ENCODE measurements at places on chromosomes 6 and 20.

DNA sequence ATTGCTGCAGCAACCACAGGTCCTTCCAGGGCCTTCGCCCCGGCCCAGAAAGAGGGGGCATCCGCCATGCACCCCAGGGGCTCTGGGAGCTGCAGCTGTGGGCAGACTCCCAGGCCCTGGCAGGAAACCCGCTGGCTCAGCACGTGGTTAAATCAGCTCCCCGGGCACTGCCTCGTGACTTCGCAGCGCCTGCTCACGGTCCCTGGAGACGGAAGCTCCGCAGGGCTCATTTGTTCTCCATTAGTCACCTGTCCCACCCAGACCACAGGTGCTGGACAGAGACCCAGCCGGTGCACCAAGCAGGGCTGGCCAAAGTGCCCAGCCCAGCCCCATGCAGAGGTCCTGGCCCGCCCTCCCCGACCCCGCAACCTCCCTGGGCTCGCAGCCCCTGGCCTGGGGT, 14.7 kb downstream of the KCNQ2 start:
- DNase-seq, result no peak

DNA sequence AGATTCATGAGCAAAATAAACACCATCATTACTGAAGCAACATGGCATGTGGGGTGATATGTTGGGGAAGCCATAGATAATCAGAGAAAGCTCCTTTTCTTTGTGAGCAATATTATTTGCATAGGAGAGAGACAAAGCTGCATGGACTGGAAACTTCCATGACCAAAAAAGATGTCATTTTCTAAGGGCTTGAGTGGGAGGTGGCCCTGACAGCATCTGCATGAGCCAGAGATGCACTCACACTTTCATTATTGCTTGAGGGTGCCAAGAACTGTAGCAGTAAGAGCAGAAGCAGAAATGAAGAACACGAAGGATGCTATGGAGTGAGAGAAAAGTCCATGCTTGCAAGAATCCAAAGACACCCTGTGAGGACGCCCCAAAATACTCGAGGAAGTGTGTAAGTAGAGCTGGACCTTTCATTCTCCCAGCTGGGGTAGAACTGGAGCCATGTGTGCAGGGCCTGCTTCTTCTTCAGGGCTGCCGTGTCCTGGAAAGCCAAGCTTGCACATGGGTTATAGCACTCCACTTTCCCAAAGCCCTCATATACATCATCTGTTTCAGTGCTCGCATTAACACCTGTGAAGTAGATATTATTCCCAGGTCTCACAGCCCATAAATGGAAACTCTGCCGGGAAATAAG, 851.2 kb downstream of the DHX35 start:
- DNase-seq, result no peak

DNA sequence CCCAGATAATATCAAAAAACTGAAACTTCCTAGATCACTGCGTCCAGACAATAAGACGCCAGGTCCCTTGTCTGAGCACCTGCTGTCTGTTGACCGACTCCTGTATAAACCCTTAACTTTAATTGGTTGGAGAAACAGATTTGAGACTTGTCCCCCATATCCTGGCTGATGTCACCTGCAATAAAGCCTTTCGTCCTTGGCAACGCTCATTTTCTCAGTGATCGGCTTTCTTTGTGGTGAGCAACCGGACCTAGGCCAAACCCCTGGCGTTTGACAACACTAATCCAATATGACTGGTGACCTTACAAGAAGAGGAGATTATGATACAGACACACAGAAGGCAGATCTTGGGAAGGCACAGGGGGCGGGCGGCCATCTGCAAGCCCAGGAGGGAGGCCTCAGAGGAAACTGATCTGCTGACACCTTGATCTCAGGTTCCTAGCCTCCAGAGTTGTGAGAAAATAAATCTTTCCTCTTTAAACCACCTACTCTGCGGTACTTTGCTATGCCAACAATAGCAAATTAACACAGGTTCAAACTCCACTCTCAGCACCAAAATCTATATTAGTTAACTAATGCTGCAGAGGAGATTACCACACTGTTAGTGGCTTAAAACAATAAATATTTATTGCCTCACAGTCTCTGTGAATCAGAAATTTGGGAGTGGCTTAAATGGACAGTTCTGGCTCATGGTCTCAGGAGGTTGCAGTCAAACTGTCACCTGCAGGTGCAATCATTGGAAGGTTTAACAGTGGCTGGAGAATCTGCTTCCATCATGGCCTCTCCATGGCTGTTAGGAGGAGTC, 178.7 kb downstream of the OTOR start:
- DNase-seq, result no peak

DNA sequence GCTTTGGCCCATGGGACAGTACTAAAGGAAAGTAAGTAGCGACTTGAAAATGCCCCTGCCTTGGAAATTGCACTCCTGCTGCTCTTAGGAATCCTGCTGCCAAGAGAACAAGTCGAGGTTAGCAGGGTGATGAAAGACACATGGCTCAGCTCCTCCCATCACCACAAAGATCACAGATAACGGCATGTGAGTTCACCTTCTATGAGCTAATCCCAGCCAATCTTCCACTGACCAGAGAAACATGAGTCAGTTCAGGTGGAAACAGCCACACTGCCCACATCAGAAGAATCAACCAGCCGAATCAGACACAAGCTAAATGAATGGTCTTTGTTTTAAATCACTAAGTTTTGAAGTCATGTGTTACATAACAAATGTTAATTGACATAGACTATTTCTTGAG, 106.3 kb downstream of the PRKN start:
- no peak for DNase-seq

GRCh38 chr6:7809346-7809745, 83.4 kb downstream of the BMP6 start:
- no peak for DNase-seq

DNA sequence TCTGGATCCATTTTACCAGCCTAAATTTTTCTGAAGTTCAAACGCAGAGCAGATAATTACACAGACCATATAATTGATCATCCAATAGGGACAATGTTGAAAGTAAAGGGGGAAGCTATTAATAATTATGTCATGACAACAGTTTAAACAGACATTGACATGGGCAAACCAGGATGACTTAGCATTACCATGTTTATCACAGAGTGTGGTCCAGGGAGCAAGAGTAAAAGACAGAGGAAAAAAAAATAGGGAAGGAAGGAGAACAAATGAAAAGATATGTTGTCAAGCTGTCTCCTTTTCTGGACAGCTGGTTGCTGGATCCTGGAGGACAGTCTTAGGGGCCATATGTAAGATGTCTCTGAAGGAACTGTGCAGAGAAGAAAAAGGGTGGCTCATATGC, 69.4 kb upstream of the FBXL4 start:
- DNase-seq, result no peak
